ENCODE measurements at places on chromosomes 6 and 20.
A peak's percentile ranks its signal among the peaks of the same experiment; 100 is the strongest.

GRCh38 chr6:100342830-100343229 is 121.9 kb downstream of the SIM1 start:
- H3K4me1 ChIP-seq, result no peaks in the 10 kb centered on the region
- H3K27me3 ChIP-seq, result no peaks in the 10 kb centered on the region
- no peak overlapping the region for H3K27ac ChIP-seq
- no peak for DNase-seq

GRCh38 chr6:27234576-27234975 is 12.9 kb upstream of the PRSS16 start:
- H3K4me3 ChIP-seq, result no peak overlapping the region
- H3K27me3 ChIP-seq, result peaks cover 37% of the 10 kb centered on the region
- no peak for DNase-seq
- no peaks in the 10 kb centered on the region for H3K36me3 ChIP-seq
- no peaks in the 10 kb centered on the region for H3K4me1 ChIP-seq
- no peak overlapping the region for H3K27ac ChIP-seq

DNA sequence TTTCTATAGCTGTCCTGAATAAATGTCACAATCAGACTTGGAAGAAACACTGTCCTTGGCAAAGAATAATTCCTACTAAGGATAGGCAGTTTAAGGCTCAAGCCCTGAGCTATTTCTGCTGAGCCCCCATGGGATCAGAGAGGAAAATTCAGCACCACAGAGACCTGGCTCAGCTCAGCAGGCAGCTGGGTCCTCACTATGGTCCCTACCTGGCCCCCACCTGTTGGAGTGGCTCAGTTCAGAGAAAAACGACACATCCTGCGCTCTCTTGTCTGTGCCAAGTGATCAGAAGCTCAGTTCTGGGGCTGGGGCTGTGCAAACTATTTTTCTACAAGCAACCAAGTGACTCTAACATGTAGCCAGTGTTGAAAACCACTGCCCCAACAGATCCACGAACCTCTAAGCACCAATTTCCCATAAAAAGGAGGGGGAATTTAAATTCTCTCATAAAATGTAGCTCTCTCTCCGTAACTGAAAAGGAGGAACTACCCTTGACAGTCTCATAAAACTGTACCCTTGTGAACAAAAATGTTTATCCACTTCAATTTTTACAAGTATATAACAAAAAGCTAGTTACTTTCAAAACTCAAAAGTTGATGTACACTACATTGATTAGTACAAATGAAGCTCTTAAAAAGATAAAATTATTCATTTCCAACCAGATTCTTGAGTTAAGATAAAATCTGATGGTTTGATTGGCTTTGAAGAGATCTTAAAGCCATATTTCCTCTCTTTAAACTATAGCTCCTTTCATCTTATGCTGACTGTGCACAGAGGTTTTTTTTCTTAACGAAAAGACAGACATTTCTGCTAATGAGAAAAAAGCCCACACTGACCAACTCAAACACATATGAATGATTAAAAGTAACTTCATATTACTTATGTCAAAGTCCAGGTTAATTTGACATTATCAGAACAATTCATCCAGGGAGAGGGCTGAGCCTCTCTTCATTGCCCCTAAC is 52.0 kb downstream of the KIF13A start:
- no peak overlapping the region for H3K4me3 ChIP-seq
- DNase-seq, result no peak
- H3K36me3 ChIP-seq, result no peaks in the 10 kb centered on the region
- no peaks in the 10 kb centered on the region for H3K27me3 ChIP-seq
- no peaks in the 10 kb centered on the region for H3K4me1 ChIP-seq

- no peaks in the 10 kb centered on the region for H3K36me3 ChIP-seq
- no peak for DNase-seq
- no peak overlapping the region for H3K27ac ChIP-seq
Observed at GRCh38 chr20:8153281-8153908, 21.3 kb downstream of the PLCB1 start.

- DNase-seq, result no peak
- H3K4me3 ChIP-seq, result peak overlapping the region; percentile 27
- H3K27me3 ChIP-seq, result peaks cover 78% of the 10 kb centered on the region
- H3K36me3 ChIP-seq, result no peaks in the 10 kb centered on the region
- H3K4me1 ChIP-seq, result peaks cover 30% of the 10 kb centered on the region
Observed at GRCh38 chr6:99603421-99604165, 3.0 kb upstream of the PRDM13 start.

GRCh38 chr6:71388068-71388744 is 99.6 kb downstream of the OGFRL1 start:
- H3K27ac ChIP-seq, result no peak overlapping the region
- H3K36me3 ChIP-seq, result no peaks in the 10 kb centered on the region
- no peaks in the 10 kb centered on the region for H3K4me1 ChIP-seq
- H3K27me3 ChIP-seq, result no peaks in the 10 kb centered on the region

DNA sequence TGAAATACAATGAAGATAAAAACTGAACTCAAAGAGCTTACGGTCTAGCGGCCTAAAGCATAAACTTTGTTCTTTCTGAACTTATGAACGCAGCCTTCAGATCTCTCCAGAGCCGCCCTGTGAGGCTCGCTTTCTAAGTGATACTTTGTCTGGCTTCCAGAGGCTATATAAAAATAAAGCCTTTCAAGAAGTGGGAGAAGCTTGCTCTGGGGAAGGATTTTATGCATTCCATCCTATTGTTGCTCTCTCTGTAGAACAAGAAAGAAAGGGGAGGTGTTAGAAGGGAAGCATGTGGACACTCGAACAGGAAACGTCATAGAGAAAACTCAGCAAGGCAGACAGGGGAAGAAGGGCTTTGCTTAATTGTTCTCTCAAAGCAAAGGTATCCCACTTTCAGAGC is 77.0 kb downstream of the TBX18 start:
- H3K4me3 ChIP-seq, result no peak overlapping the region
- no peaks in the 10 kb centered on the region for H3K36me3 ChIP-seq
- no peak for DNase-seq
- no peaks in the 10 kb centered on the region for H3K4me1 ChIP-seq
- H3K27ac ChIP-seq, result no peak overlapping the region

DNA sequence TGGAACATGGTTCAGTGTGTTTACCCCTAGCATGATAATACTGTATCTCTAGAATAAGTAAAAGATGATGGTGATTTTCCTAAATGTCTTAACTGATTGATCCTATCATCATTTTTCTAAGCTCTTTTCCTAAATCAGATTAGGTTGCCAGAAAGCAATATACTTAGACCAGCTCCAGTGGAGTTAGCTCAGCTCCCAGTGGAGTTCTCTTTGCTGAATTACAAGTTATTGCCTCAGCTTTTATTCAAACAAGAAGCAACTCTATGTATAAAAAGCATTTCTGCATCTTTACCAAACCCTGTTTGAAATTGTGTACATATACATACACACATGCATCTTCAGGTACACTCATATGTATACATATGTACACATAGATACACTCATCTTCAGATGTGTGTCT is 44.9 kb downstream of the SNX9 start:
- peaks cover 10% of the 10 kb centered on the region for H3K36me3 ChIP-seq
- no peaks in the 10 kb centered on the region for H3K4me1 ChIP-seq
- no peak overlapping the region for H3K27ac ChIP-seq
- H3K27me3 ChIP-seq, result no peaks in the 10 kb centered on the region

DNA sequence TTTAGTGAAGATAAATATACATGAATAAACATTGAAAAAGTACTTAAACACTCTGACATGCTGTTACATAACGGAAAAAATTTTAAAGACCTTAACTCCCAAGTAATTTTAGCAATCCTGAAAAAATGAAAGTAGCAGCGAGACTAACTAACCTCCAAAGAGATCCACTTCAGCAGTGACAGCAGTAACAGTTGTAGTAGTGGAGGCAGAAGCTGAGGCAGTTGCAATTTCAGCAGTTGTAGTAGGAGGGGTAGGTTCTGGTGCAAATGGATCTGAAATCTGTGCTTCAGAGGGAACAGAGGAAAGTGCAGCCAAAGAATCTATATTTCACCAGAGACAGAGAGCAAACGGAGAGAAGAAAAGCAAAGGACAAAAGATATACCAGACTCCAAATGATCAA is 88.8 kb downstream of the PRSS35 start:
- no peak overlapping the region for H3K27ac ChIP-seq
- H3K27me3 ChIP-seq, result no peaks in the 10 kb centered on the region
- no peak overlapping the region for H3K4me3 ChIP-seq

DNA sequence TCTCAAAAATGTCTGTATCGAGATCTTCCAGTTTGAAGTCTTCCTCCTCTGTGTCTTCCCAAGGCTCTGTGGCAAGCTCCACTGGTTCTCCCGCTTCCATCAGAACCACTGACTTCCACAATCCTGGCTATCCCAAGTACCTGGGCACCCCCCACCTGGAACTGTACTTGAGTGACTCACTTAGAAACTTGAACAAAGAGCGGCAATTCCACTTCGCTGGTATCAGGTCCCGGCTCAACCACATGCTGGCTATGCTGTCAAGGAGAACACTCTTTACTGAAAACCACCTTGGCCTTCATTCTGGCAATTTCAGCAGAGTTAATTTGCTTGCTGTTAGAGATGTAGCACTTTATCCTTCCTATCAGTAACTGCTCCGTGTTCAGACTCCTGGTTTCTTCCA is 10.0 kb upstream of the DHX35 start:
- no peak for DNase-seq
- H3K4me1 ChIP-seq, result no peaks in the 10 kb centered on the region
- no peaks in the 10 kb centered on the region for H3K27me3 ChIP-seq
- H3K4me3 ChIP-seq, result no peak overlapping the region

- no peaks in the 10 kb centered on the region for H3K4me1 ChIP-seq
- no peak overlapping the region for H3K4me3 ChIP-seq
- H3K27me3 ChIP-seq, result no peaks in the 10 kb centered on the region
- no peak for DNase-seq
- no peak overlapping the region for H3K27ac ChIP-seq
Observed at GRCh38 chr6:54284161-54284860, 23.9 kb upstream of the TINAG start.

- no peaks in the 10 kb centered on the region for H3K36me3 ChIP-seq
- no peak for DNase-seq
- H3K4me1 ChIP-seq, result no peaks in the 10 kb centered on the region
- H3K27me3 ChIP-seq, result no peaks in the 10 kb centered on the region
- H3K27ac ChIP-seq, result no peak overlapping the region
- no peak overlapping the region for H3K4me3 ChIP-seq
Observed at GRCh38 chr6:110593637-110594036, 117.2 kb upstream of the SLC22A16 start.
